ENCODE measurements at places on chromosomes 7 and 10.

GRCh38 chr10:70355051-70356021 is 27.1 kb downstream of the LRRC20 start:
- peak; percentile 15 for DNase-seq

GRCh38 chr10:51706225-51706624 is 6.8 kb upstream of the CSTF2T start:
- no peak for DNase-seq

DNA sequence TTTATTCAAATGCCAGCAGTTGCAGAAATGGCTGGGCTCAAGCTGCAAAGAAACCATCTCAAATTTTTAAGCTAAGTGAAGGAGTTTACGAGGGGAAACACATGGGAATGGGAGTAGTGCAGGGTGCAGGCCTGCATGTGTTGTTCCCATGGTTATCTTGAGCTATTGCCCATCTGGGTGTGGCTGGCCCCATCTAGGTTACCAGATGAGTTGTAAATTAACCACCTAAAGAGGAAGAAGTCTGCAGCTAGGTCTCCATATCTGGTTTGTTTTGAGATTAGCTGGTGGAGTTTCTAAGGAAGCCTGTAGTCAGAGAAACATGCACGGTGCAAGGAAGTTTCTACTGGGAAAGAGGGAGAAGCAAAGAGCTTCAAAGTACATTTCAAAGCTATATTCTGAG is 23.3 kb upstream of the STEAP2 start:
- DNase-seq = no peak

- DNase-seq = no peak
Measured at GRCh38 chr7:48083114-48083830, 5.8 kb upstream of the UPP1 start.

- DNase-seq = no peak
Measured at GRCh38 chr7:151384776-151385625, 24.8 kb downstream of the WDR86 start.

GRCh38 chr10:49089557-49090188 is 25.6 kb downstream of the VSTM4 start:
- DNase-seq = no peak

GRCh38 chr7:5630670-5631069 is 150.8 kb downstream of the RNF216 start:
- DNase-seq = peak; percentile 33

DNA sequence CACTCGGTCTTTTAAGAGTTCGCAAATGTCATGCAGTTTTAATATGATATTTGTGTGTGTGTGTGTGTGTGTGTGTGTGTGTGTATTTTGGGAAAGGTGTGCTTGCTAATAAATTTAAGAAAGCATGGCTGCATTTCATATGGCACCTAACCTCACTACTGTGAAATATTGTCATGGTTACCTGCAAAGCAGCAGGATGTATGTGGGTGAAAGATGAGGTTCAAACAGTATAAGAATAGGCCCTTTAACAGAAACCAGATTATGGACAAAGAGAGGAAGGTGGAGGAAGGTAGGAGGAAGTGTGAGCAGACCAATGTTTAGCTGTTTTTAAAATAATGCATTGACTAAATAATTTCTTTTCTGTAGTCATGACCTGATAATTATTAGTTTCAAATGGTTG is 73.5 kb upstream of the CACNA2D1 start:
- DNase-seq = no peak

DNA sequence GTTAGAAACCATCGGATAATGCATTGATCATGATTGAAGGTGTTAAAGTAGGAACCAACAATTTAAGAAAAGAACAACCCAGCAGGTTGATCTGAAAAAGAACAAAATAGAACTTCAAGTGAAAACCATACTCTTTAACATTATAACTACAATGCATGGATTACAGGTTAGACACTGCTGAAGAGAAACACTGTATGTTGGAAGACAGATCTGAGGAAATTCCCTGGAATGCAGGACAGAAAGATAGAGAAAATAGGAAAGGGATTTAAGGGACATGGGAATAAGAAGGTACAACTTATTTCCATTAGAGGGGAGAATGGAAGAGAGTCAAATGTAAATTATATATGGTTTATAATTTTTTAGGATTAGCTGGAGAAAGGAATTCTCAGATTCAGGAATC is 303.3 kb downstream of the DNAJB6 start:
- no peak for DNase-seq

DNA sequence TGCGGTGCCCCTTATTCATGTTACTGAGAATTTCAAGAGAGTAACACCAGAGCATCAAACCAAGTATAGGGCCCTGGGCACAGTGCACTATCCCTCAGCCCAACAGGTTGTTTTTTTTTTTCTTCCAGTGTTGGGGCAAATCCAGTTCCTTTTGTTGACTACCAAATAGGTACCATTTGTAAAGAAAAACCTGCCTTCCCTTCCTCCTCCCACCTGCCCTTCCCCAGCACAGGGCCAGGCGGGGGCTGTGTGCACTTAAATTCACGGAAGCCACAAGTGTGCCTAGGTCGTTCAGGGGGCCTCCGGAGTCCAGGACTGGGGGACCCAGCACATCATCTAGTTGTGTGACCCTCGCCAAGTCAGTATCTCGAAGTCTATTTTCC is 595 bp upstream of the SFXN4 start:
- no peak for DNase-seq

GRCh38 chr7:99409806-99410205 is 1.0 kb downstream of the BUD31 start:
- DNase-seq = no peak

GRCh38 chr10:127935071-127935561 is 28.2 kb downstream of the PTPRE start:
- DNase-seq = no peak

GRCh38 chr7:36684954-36685353 is 39.3 kb downstream of the AOAH start:
- no peak for DNase-seq
